Panc1 (cell line): ENCODE measurements at places on chromosomes 12 and 14.

DNA sequence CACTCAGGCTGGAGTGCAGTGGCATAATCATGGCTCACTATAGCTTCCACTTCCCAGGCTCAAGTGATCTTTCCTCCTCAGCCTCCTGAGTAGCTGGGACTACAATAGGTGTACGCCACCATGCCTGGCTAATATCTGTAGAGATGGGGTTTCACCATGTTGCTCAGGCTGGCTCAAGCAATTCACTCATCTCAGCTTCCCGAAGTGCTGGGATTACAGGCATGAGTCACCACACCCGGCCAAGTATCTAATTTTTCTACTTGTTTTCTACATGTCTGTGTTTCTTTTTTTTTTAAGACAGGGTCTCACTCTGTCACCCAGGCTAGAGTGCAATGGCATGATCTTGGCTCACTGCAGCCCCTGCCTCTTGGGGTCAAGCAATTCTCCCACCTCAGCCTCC lies 119.7 kb upstream of the MED13L start:
- no peak for DNase-seq

DNA sequence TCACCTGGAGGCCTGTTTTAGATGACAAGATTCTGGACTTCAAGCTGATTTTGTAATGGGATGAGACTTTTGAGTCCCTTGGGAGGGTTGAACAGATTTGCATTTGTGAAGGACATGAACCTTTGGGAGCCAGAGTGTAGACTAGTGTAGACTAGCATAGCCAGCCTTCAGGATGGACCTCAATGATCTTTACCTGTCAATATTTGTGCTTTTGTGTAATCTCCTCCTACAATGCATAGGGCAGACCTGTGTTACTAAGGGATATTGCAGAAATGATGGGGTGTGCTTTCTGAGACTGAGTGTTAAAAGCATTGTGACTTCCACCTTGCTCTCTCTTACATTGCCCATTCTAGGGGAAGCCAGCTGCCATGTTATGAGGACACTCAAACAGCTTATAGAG lies 9.9 kb upstream of the LRP10 start:
- no peak for DNase-seq

GRCh38 chr12:51921017-51921725 lies 13.9 kb downstream of the ACVRL1 start:
- no peak for DNase-seq

- DNase-seq = no peak
These were observed 150.1 kb downstream of the SLC38A4 start for GRCh38 chr12:46675736-46676135.

DNA sequence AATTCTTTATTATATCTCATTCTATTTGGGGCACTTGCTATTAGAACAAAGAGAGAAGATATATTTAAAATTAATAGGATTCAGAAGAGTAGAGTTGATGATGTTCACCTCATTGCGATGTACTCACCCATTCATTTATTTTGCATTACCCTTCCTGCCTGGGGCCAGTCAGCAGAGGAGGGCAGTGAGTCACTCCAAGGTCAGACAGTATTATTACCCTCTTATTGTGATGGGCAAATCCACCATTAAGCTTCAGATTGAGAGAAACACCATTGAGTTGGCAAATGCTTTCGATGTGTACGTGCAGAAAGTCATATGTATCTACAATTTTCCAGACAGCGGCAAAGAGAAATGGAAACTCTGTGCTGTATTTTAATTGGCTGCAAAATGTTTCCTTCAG lies 134.2 kb downstream of the BICD1 start:
- no peak for DNase-seq

DNA sequence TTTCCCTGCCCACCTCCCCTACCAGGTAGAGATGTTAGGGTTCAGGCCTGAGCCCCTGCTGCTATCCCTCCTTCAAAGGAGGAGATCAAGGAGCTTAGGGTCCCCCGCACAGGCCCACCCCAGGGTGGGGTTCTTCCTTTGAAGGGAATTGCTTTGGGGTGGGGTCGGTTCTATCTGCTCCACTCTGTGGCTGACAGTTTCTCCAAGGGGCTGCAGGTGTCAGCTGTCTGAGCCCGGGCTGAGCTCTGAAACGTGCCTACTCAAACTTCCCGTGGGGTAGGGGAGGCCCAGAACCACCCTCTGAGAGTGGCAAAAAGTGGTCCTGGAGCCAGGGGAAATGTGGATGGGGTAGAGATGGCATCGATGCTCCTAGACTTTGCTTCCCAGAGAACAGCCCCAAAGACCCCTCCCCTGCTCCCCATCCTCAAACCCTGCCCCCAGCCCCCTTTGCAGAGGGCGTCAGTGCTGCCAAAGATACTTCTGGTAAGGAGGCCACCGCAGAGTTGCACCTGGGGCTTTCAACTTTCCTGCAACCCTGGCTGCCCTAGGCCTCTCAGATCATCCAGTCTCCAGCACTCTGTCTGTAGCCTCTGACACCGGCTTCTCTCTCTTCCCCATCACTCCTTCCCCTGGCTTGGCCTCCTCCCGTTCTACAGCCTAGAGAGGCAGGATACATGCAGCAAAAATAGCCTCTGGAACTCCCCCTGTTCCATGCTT lies 6.3 kb upstream of the CD4 start:
- no peak for DNase-seq

GRCh38 chr12:188910-189621 lies 24.9 kb downstream of the SLC6A12 start:
- DNase-seq = no peak

DNA sequence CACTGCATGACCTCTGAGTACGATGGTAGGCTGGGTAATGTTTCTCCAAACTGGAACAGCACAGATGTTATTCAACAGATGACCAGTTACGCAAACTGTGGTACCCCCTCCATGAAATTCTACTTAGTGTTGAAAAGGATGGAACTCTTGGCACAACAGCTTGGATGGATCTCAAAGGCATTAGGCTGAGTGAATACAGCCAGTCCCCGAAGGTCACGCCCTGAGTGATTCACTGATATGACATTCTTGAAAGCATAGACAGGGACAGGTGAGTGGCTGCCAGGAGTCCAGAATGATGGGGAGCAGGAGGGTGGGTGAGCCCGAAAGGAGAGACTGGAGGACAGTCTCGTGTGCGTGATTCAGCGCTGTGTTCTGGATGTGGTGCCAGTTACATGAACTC lies 187.5 kb upstream of the TMEM132C start:
- no peak for DNase-seq

DNA sequence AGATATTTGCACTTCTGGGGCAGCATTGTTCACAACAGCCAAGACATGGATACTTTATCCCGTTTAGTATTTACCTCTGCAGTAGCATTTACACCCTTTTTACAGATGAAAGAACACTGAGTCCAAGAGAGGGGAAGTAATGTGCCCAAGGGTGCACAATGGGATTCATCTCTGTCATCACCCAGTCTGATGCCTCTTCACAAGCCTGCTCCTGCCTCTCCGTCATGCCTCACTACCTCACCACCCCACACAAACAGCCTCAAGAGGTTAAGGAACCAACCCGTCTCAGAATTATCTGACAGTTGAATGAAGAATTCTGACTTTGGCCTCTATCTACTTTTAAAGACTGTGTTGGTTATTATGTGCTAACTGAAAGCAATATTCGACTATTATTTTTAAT lies 368.4 kb downstream of the ATP23 start:
- DNase-seq = no peak

GRCh38 chr14:30291216-30291615 lies 267.7 kb upstream of the G2E3 start:
- no peak for DNase-seq

- no peak for DNase-seq
These were observed 78.0 kb downstream of the KITLG start for GRCh38 chr12:88501972-88502938.

GRCh38 chr14:42130815-42131214 lies 524.1 kb downstream of the LRFN5 start:
- no peak for DNase-seq

- DNase-seq = no peak
These were observed 7.8 kb upstream of the OTUB2 start for GRCh38 chr14:94018308-94018707.

DNA sequence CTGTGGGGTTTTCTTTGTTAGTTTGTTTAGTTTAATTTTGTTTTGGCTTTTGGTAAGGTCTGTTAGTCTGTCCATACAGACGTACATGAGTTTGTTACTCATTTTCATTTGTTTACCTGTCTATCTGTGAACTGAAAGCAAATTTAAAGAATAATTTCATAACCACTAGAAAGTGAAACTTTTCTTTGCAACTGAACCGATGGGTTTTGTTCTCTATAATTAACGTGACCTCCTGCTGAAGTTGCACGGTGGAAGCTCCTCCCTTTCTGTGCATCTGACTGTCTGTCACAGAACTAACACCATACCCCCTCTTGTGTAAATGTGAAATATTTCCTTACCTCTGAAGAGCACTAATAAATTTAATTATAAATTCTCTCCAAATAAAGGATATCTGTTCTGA lies 595.5 kb downstream of the GALC start:
- DNase-seq = no peak

DNA sequence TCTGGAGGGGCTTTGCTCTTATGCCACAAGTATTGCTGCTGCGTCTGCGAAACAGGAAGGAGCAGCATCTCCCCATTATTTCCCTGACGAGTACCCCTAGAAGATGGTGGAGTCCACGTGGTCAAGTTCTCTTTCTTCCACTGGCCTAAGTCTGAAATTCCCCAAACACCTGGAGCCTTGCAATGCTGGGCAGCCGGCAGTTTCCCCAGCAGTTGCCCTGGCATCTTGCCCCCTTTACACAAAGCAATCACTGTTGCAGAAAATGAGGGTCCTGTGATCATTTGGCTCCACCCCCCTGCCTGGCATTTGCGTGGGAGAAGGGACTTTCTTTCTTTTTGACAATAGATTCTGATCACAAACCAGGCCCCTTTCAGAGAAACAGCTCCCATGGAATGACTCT lies 56.9 kb downstream of the FOS start:
- no peak for DNase-seq

GRCh38 chr12:6765634-6766581 lies at the start of gene PTMS:
PTMS (plus strand) TSS chr12:6766363; CDS start chr12:6766706, 343 bp downstream.
- DNase-seq = no peak

DNA sequence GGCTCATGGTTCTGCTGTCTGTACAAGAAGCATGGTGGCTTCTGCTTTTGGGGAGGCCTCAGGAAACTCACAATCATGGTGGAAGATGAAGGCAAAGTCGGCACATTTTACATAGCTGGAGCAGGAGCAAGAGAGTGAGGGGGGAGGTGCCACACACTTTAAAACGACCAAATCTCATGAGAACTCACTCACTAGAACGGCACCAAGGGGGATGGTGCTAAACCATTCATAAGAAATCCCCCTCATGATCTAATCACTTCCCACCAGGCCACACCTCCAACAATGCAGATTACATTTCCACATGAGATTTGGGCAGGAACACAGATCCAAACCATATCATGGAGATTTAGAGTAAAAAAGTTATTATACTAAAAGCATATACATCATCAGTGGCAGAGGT lies 13.6 kb upstream of the LEMD3 start:
- DNase-seq = no peak

DNA sequence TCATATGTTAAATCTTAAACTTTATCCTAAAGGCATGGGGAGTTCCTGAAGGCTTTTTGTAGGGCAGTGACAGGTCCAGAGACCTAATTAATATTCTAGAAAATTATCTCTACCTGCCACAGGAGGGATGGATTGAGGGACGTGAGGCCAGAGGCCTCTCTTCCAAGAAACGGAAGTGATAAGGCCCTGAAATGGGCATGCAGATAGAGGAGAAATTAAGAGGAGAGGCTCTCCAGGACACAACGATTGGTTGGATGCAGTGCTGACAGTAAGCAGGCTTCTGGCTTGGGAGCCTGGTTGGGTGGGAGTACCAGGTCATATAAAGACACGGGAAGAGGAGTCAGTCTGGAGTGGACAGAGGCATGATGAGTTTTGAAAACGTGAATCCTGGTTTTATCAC lies 3.1 kb upstream of the BORCS5 start:
- no peak for DNase-seq

DNA sequence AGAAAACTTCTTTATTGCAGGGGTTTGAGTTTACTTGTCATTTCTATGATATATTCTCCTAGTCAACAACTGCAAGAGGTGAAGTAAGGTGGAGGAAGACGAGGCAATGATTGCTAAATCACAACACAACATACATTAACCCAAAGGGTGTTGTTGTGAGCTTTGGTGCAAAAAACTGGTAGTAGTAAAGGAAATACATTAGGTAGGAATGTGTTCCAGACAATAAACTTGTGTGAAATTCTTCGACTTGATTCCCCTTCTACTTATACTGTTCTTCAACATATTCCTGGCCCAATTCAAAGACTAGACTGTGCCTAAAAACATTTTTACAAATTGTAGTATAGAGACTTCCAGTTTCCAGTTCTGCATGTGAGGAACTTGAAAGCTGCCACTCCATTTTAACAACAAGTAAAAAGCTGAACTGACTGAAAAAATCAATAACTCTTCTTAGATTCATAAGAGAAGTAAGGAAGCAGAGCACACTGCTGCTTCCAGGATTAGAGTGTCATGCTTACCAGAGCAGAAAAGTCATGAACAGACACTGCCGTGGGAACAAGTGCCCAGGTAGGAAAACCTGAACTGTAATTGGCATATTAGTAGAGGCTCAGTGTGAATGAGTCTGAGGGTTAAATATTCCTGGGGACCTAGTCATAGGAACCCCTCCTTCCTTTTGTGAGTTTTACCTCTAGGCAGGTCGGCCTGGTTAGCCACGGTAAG lies 22.2 kb downstream of the COX8C start:
- no peak for DNase-seq

DNA sequence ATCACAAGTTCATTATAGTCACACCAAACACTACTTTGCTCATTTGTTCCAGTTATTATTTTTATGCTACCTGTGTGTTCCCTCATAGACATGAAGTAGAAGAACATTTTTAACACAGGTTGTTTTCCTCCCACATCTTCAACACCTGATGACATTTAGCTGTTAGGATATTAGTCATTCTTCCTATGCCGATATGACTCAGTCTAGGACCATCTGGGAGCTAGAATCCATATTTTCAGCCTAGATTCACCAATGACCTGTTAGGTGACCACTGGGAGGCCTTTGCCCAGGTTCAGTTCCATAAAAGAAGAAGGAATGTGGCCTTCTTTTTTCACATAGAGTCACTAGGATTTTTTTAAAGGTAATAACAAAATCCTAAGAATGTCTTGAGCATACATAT lies 222.8 kb downstream of the C12orf42 start:
- no peak for DNase-seq

DNA sequence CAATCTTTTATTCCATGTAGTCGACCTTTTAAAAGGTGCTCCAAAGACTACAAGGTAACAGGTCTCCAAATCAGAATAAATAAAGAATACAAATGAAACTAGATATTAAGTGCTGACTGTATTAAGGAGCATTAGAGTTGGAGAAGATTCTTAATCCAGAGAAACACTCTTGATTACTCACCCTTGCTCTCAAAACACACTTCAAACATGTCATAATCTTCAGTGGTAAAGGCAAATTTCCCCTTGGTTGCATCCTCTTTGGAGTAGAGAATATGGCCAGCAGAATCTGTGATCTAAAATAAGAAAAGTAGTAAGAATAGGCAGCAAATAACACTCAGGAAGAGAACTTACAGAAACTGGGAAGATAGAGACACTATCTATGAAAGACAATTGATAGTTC lies 24.6 kb downstream of the TMED10 start:
- no peak for DNase-seq

- DNase-seq = no peak
These were observed 49.2 kb upstream of the PPP1R12A start for GRCh38 chr12:79983986-79984620.

GRCh38 chr12:20248646-20249045 lies 119.7 kb upstream of the PDE3A start:
- no peak for DNase-seq
